ENCODE measurements at places on chromosomes 6 and 20.

DNA sequence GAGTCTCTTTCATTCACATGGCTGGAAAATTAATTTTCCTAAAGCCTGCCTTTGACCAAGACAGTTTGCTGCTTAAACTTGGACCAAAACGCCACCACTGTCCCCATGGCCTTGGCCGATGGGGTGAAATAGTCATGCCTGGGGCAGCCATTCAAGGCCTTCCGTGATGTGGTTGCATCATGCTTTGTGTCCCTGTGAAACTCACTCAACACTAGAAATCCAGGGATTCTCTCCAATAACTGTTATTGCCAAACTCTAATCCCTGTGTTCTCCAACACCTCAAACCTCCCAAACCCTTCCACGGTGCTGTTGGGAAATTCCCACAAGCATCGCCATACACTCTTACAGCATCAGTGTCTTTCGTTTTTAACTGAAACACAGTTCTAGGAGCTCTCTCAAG lies 1.4 kb upstream of the TXNDC5 start:
- no peak for DNase-seq

- DNase-seq, result no peak
Observed at GRCh38 chr20:54680872-54681619, 205.7 kb downstream of the DOK5 start.

DNA sequence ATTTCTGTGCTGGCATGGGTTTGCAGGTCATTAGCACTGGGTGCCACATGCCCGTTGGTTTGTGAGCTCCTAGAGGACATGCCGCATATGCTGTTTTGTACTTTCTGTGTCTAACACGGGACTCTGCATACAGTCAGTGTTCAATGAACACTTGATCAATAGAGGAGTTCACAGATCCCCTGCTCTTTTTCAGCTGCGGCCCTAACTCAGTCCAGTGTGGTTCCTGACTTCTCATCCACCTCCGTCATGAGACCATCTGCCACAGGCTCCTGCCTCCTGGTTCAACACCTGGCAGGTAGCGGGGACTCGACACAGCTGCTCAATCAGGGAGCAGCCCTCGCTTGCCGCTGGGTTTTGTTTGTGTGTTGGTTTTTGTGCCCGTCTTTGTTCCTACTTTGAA lies 13.8 kb upstream of the BMP7 start:
- DNase-seq, result no peak

DNA sequence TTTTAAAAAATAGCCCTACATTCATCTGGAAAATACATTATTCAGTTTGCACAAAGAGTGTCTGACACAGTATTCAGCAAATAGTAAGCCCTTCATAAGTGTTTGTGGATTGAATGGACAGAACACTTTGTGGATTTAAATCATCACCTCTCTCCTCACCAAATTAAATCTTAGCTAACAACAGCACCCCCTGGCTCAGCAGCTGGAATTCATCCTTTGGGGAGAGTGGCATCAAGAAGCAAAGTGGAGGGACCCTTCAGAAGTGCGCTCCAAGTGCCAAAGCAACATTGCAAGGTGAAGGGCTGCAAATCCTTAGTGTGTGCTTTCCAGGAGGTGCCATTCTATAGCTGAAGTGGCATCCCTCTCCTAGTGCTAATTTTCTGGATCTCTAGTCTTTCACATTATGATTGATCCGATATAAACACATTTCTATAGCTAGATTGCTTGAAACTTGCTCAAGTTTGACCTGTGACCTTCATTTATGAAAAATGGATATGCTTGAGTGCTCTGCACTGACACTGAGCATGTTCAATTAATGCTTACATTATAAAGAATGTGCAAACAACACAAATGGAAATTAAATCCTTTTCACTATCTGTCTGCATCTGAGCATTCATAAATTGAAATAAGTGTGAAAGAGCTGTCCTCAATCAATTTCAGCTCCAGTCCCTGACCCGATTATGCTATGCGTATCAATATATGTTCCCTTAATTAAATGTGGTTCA lies 891.7 kb downstream of the C6orf118 start:
- no peak for DNase-seq

GRCh38 chr6:14858808-14859207 lies 387.1 kb upstream of the JARID2 start:
- no peak for DNase-seq

All from esophagus squamous epithelium (tissue), 5 donors.